NCI-H1694 treated with DMSO at 0.1 percent for 48 hours (cell line): ENCODE measurements at places on chromosomes 4 and X.

DNA sequence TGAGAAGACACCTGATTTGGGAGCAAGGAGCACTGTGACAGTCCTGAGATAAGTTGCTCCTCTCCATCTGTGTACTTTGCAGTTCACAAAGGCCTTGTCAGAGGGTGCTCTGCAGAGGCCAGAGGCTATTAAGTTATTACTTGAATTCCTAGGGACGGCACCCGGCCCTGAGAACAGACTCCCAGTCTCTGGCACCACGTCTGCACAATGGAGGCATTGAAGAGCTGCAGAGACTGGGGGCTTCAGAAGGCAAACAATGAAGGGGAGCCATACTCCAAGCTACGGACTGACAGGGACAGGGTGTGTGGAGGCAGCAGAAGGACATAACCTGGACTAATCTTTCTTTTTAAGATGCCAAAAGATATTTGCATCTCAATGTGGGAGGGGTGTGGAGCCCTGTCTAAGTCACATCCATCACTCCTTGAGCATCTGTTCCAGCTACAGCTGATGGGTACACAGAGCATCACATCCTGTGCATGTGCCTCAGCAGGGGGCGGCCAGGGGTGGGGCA lies 11.5 kb downstream of the RASGEF1B start:
- DNase-seq = no peak

- DNase-seq = no peak
Observed at GRCh38 chr4:154616287-154616686, 3.8 kb upstream of the FGG start.

GRCh38 chr4:146271466-146271865 lies 57.1 kb downstream of the REELD1 start:
- no peak for DNase-seq

- DNase-seq = no peak
Observed at GRCh38 chrX:15336023-15336413, 695 bp upstream of the PIGA start.

- no peak for DNase-seq
Observed at GRCh38 chr4:59537246-59537886, 1662.8 kb upstream of the ADGRL3 start.

GRCh38 chr4:33072298-33073089 lies 2352.3 kb downstream of the PCDH7 start:
- DNase-seq = no peak

GRCh38 chr4:162406637-162407365 lies 243.0 kb upstream of the FSTL5 start:
- no peak for DNase-seq

- DNase-seq = no peak
Observed at GRCh38 chr4:10590896-10591295, 93.7 kb downstream of the CLNK start.

DNA sequence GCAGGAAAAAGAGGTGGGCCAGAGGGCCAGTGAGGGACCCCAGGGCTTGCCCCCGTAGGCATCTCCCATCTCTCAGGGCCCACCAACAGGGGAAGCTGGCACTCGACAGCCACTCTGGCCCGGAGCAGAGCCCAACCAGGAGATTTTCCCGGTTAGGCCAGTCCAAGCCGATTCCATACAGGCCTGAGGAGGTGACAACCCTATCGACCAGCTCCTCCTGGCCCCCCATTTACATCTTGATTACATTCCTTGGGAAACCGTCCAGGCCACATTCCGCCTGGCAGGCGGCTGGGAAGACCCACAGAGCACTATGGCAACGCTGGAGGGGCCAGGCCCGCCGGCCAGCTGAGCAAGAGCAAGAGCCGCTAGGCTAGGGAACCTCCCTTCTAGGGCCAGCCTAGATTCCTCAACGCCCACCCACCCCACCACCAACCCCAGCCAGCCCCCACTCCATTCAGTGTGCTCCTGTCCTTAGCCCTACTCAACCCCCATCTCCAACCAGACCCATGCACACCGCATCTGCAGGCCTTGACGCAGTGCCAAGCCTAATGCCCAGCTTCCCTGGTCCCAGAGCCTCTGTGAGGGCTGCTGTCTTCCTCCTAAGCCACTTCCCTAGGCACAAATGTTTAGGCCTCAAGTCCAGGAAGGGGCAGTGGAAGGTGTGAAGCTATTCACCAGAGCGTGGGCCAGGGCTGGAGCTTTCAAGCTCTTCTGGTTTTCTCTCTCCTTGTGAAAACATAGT lies 161.2 kb downstream of the EFNB1 start:
- DNase-seq = no peak
